ENCODE measurements at places on chromosomes 4 and X.

GRCh38 chr4:8866421-8866820 lies 5.2 kb downstream of the HMX1 start:
- DNase-seq: no peak

DNA sequence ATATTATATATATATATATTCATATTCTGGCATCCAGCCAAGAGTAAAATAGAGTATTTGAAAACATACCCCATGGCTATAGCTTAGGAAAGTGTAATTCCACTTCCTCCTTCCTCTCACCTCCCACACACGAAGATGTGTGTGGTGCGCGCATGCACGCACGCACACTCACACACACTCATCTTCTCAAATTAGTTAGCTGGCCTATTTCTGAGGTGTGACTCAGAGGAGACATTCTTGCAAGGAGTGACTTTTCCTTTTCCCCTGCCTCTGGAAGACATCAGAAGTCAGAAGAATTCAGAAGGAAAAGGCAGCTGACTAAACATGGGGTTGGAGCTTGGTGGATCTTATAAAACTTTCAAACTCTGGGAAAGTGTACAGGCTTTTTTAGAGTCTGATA lies 8.8 kb downstream of the ENPEP start:
- DNase-seq: peak; percentile 35

DNA sequence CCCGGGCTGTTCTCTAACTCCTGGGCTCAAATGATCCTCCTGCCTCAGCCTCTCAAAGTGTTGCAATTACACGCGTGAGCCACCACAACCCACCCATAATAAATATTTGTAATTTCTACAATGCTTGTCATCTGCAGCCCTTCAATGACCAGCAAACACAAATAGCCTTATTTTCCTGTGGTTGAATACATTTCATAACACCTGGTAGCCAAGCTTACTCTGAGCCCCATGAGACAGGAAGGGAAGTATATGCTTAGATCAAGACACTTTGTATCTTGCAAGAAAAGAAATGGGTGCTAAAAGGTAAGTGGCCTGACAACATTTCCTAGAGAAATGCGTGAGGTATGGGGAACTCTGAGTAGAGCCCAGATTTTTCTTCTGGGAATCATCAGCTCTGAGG lies 56.9 kb upstream of the PDGFRA start:
- DNase-seq: no peak

DNA sequence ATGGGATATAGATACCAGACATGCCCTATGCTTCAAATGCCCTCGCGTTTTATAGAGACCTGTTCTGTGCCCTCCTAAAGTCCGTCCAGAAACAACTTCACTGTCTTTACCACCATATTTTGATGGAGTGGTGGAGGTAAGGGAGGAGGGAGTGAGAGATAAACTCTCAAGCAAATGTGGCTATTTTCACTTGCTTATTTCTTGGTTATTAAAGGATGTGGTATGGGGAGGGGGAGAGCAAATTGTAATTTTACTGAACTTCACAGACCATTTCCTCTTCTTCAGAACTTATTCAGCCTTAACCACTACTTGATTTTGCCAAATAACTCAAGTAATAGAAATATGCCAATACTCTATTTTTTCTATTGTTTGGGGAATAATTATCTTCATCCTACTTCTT lies 31.5 kb downstream of the GPR174 start:
- no peak for DNase-seq

DNA sequence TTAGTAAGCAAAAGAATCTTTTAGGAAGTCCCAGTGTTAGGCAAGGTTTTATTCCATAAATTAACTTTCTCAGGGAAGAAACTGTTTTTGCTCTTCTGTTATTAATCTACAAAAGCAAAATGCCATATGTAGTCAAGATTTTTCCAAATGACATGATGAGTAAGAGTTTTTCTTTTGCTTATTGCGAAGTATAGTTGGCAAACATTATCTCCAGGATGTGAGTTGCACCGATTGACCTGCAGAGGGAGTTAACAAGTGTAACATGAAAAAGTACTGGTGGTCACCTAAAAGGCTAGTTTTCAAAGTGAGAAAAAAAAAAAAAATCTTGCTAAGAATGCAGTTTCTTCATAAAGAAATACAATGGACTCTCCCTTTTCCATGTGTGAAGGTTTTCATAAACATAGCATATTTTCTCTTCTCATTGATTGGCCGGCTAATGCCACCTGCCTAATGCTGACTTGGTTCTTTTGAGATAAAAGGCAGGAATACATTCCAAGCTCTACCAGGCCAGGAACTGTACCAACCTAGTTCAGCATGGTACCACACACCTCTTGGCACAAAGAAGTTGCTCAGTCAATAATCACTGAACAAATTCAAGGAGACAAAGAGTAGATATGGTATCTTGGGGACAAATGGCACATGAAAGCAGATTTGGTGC lies 100.2 kb downstream of the LNX1 start:
- peak; percentile 95 for DNase-seq

GRCh38 chrX:154312116-154312515 lies 16.5 kb downstream of the TKTL1 start:
- DNase-seq: no peak

GRCh38 chrX:2299871-2300270 lies 200.9 kb downstream of the DHRSX start:
- peak; percentile 8 for DNase-seq
